Stimulated activated CD8-positive, alpha-beta memory T cell treated with anti-CD3 and anti-CD28 coated beads, Interleukin-4, amount 100 ng/mL, for 4 hours (primary cell): ENCODE measurements at places on chromosomes 5 and 9.
A peak's percentile ranks its signal among the peaks of the same experiment; 100 is the strongest.

DNA sequence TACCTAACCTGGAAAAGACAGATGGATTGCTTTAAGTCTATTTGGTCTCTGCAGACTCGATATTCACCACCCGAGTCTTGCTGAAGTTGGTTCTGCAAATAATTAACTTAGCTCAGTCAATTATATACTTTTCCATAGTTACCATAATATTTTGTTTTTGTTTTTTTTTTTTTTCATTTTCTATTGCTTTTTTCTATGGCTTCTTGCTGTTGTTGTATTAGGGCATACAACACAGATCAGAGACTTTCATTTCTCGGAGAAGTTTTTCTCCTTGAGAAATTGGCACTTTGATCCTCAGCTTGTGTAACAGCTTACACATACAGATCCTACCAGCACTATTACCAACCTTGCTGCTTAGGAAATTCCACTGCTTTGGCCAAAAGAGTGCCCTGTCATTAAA is 88.0 kb downstream of the GPR21 start:
- no peak for DNase-seq

DNA sequence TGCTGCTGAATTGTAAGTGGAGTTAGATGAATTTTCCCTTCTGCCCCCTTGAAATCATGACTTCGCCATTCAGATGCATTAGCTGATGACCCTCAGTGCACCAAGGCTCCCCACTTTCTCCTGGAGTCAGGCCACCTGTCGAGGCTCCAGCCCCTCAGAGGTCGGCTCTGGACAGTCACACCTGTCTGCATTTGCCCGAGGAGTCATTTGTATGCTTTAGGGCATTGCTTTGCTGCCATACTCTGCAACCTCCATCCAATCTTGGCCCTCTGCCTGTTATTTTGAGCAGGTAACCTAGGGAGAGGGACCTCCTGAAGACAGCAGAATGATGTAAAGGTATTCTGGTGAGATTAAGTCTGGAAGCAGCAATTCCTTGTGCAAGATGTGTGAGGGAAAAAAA is 144.8 kb downstream of the MACROH2A1 start:
- DNase-seq = no peak

DNA sequence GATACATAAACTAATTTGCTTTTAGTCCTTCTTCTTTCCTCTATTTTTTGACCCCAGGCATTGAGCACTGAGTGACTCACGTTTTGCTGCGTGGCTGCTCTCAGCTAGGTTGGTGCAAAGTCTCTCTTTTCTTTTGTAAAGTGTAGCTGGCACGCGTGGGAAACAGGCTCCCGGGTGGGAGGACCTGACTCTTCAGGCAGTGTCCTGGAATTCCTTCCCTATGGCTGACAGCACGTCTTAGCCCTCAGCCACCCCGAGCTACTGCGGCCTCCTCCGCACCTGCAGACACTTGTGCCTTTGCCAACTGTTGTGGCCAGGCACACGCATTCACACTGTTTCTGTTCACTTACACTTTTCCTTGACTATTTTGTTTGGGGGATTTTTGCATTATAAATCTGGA is 877 bp upstream of the SCGB3A1 start:
- no peak for DNase-seq

DNA sequence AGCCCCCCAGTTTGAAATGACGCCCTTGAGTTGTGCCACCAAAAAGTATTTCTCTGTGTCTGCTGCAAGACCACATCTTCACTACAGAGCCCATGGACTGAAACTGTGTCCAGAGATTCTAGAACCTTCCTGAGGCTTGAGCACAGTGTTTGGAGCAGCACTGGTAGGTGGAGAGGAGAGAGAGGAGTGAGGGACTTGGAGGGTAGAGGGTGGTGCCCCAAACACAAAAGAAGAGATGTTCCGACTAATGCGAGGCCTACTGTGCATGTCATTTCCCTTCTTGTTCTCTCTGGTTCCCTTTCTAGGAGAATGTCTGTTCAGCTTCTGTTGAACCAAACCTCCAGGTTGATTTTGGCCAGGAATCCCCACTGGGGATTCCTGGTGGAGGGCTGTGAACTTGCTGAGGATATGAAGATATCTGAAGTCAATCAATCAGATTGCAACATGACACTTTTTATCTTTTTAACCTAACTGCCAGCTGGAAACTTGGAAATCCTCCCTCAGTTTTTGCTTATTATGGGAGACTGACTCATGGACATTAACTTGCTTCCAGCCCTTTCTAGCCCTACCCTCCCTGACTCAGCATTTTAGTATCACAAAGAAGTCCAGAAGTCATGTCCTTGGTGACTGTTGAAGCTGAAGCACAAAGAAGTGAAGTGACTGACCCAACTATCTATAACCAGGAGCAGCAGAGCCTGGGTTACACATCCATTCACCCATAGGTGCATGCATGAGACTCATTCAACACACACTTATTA is 154.5 kb downstream of the NR3C1 start:
- no peak for DNase-seq

DNA sequence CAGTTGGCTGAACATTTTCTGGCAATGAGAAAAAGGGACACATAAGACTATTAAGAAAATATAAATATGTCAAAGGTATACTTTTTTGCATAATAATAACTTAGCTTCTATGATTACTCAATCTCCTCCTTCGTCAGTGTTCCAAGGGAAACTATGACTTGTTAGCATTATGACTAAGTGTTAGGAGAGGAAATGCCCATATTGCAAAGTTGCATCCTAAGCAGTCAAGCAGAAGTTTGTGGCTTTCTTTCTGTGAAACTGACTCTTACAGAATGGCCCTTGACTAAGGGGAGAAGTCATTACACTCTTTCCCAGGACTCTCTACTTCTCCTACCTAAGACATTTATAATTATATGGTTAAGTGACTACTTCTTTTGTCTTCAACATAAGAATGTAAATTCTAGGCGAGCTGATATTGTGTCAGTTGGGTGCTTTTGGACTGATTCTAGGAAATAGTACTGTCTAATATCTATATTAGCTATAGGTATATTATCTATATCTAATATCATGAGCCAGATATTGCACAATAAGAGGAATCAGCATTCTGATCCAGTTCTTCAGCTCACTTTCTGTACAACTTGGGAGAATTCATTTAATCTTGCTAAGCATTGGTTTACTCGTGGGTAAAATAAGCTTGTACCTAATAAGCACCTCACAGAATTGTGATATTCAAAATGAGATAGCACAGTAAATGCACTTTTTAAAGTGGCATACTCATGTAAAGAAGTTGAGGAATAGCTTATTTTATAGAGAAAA is 16.4 kb upstream of the SPINK6 start:
- DNase-seq = no peak

DNA sequence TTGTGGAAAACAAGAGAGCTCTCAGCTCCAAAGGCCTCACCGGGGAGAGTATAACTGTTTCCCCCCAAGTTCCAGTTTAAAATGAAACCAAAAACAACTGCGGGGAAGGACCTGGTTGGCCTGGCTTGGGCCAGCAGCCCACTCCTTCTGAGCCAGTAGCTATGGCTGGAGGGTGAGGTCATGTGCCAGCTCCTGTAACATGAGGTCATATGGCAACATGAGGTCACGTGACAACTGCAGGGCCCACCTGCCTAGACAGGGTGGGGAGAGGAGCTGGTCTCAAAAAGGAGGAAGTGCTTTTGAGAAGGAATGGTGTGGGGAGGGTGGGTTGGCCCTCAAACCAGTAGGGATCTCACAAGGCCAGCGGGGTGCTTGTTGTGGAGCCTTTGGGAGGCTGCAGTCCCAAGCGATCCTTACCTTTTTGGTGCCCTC is 29.3 kb upstream of the CRB2 start:
- no peak for DNase-seq

DNA sequence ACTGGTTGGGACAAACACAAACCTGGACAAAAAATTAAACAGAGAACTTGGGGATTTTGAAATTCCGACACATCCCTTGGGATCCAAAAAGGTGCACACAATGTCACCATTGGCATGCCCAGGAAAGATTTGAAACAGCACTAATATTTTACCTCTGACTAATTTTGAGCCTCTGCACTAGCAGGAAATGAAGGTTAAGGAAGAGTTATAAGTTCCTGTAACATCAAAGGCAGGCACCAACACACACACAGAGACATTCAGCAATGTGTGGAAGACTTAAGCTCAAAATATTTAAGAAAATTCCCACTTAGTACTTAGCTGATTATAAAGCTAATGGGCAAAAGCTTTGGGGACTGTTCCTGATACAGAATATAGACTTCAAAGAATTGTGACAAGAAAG is 247.0 kb downstream of the CDH9 start:
- no peak for DNase-seq

GRCh38 chr5:167030500-167031120 is 1260.8 kb upstream of the WWC1 start:
- DNase-seq = no peak

DNA sequence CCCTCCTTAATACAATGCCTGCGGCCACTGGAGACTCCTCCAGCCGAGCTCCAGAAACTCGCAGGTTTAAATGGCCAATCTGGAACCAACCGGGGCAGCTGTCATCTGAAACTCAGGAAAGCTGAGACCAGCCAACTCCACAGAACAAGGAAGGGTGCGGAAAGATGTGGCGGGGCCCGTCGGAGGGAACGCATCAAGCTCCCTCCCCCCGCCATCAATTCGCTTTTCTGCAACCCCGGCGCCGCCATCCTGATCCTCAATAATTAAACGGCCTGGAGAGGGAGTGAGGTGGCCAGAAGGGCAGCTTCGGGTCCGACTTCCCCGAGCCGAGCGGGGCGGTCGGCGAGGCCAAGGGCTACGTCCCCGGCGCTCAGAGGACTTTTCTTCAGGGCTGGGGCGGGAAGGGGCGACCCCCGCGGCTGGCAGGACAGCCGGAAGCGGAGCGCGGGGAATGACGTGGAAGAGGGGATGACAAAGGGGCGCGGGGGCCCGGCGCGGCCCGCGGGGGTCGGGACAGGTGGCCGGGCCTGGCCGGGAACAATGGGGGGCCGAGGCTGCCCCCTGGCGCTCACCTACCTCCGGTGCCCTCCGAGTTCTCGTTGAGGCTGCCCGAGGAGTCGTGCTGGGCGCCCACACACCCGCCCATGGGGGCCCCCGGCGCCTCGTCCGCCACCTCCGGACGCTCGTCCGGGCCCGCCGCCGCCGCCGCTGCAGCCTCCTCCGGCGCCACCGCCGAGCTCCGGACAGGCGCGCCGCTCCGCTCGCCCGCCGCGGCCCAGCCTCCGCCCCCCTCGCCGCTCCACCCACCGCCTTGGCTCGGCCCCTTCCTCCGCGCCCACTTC is at the start of gene UBTD2:
UBTD2 (minus strand) TSS at position 745 of the 842 bp plus-strand sequence; CDS start at position 646, 99 bp downstream.
- peak; percentile 38 for DNase-seq

- no peak for DNase-seq
Observed at GRCh38 chr5:140345919-140346347, 470 bp downstream of the HBEGF start.

DNA sequence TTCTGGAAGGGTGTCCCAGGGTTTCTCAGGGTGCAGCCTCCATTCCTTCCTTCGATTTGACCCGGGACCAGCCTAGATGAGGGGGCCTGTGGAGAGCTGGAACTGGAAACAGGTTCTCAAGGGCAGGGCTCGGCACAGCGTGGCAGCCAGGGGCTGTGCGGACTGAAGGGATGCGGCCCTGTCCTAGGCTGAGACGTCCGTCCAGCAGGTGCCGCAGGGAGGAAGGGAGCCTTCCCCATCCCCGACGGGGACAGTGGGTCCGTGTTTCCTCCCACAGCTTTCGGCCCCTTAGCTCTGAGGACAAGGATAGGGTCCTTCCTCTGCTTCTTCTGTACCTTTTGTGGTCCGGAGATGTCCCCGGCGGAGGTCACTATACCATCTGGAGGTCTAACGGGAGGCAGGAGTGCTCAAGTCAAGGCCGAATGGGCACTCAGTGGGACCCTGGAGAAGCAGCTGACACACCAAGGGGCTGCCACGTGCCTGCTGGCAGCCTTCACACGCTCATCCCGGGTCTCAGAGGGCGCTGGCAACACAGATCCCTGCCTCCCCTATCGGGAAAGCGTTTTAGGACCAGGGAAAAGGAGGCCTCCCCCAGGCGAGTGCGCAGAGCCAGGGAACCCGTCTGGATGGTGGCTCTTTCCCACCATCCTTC is 49.9 kb downstream of the USP20 start:
- DNase-seq = no peak

DNA sequence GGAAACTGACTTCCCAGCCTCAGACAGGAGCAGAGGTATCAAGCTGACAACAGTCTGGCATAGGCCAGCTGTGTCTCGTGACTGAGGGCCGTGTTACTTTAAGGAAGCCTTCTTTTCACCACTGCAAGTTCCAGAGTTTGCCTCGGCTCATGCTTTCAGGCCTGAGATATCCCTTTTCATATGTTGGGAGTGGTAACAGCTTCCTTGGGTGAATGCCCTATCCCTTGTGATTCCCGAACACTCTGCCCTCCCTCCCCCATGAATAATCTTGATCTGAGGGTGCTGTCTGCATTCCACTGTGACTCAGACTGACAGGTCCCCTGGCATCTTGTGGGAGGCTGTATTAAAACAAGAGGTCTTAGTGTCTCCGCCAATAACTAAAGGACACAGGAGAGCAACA is 49.7 kb upstream of the ARL15 start:
- no peak for DNase-seq

GRCh38 chr5:35046774-35047173 is 975 bp downstream of the AGXT2 start:
- no peak for DNase-seq

DNA sequence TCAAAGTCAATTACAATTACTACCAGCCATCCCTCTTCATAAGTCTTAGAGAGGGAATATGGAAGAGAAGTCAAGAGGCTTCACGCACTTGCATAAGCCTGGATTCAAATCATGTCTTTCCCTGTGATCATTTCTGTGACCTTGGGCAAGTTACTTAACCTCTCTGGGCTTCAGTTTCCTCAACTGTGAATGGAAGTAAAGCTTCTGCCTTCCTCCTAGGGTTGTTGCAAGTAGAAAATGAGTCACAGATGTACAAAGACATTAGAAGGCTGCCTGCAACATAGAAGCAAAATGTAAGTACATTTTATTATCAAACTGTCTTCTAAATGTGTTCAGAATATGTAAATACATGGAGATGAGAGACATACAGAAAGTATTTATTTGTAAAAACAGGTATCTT is 42.3 kb upstream of the SEMA6A start:
- DNase-seq = no peak

DNA sequence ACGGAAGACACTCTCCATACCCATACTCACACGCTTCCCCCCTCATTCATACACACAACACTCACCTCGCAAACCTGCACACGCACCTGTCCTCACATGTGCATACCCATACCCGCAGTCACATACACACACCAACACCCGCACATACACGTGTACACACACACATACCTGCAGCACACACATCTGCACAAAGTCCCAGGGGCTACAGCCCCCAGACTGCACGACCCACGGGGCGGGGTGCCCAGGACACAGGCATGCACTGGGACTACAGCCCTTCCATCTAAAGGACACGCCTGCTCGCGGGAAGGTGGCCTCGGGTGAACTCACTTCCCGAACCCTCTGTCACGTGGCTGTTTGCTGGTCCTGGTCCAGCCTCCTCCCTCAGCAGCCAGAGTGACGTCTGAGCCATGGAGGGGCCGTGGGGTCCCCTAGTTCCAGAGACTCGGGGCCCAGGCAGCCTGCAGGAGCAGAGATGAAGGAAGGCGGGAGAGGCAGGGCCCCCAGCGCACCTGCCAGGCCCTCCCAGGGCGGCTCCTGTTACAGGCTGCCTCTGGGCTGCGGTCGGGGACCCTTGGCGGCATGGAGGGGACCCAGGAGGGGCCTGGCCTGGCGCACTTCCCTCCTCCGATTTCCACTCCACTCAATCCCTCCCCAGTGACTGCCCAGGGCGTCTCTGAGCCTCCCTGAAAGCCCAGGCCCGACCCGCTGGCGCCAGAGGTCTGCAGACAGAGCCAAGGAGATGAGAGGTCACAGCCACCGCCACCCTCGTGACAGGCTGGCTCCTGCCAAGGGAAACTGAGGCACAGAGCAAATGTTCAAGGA is 8.1 kb downstream of the SLC12A7 start:
- no peak for DNase-seq
